ENCODE measurements at places on chromosomes 16 and 17.

GRCh38 chr16:12317121-12317810 lies 340.7 kb downstream of the SNX29 start:
- no peak for DNase-seq

- DNase-seq = no peak
These were observed 25.4 kb downstream of the ZNRF1 start for GRCh38 chr16:75024182-75024581.

DNA sequence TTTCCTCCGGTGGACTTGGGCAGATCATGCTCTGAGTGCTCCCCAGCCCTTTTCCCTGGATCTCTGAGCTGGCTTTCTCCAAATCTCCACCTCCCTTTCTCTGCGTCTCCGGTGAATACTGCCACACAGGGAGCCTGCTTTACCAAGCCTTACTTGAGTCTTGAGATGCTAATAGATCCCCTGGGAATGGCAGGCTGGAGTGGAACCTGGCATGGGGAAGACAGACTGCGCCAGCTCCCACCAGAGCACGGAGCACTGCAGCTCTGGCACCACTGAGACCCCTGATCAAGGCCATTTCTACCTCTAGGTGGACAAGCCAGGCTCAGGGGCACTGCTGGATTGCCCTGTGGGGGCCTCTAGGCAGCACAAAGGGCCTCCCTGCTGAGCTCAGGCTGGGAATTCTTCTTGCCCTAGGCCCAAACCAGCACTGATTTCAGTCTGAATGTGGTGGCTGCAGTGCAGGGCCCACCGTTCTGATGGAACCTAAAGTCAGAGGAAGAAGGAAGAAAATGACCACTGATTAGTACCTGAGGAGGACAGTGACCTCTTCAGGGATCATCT lies 74.3 kb upstream of the CRHR1 start:
- no peak for DNase-seq

DNA sequence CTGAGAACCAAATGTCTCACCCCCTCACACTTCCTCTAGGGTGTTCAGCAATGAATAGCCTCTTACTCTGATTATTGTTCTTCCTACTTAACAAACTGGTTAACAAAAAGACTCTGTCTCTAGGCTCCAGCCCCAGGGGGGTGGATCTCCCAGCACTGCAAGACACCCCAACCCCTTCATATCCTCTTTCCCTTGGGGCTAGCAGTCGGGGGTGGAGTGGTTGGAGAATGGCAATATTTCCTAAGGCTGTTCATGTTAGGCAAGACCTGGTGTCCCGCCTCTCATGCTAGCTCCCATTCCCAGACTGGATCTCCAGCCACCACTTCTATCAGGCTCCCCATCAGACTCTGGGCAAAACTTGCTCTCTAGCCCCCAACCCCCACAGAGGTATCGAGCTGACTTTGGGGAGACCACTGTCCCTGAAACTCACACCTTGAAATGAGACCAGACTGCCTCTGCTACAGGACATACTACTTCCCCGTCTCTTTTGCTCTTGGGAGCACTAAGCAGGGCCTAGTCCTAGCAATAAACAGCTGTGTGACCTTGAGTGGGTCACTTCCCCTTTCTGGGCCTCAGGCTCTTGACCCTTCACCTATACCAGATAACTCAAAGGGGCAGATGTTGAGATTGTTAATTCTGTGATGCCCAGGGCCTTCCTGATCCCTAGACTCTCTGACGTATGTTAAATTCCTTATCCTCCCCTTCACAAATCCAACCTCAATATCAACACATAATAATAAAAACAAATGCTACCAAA lies 2.4 kb downstream of the SLC25A35 start:
- no peak for DNase-seq

GRCh38 chr16:82987767-82988166 lies 361.0 kb downstream of the CDH13 start:
- DNase-seq = no peak
